HepG2 (cell line): ENCODE measurements at places on chromosomes 6 and 20. TPM values are rescaled to one million over a fixed set of nuclear protein-coding genes. Genes with fewer than 3 reads are reported as not detected.

RNF8 gene
- total RNA-seq = 47.6 and 65.7 TPM in 2 replicates

DNA sequence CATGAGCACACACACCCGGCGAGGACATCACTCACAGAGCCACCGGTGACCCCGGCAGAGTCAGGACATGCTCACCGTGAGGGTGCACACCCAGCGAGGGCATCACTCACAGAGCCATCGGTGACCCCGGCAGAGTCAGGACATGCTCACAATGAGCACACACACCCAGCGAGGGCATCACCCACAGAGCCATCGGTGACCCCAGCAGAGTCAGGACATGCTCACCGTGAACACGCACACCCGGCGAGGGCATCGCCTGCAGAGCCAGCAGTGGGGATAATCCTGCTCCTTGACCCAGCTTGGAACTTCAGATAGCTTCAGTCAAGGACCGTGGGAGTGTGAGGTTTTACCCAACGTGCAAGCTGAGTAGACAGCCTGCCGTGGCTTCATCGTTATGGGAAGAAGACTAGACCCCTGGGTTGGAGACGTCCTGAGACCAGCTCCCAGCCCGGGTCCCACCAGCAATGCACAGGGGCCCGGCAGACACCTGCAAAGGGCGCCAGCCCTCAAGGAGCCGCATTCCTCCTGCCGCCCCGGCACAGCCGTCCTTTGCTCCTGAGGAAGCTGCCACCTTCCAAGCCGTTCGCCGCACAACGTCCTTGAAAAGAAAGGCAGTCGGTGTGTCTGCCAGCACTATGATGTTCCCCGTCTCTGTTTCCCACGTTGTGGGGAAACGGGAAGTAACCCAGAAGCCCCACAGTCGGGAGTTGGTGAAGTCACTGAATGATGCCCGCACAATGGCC, 192.3 kb downstream of the DLL1 start:
- no peak for DNase-seq

GRCh38 chr6:109491207-109491938, 8.4 kb upstream of the ZBTB24 start:
- DNase-seq = no peak

- no peak for DNase-seq
Observed at GRCh38 chr6:5723841-5724691, 282.7 kb downstream of the NRN1 start.

DNA sequence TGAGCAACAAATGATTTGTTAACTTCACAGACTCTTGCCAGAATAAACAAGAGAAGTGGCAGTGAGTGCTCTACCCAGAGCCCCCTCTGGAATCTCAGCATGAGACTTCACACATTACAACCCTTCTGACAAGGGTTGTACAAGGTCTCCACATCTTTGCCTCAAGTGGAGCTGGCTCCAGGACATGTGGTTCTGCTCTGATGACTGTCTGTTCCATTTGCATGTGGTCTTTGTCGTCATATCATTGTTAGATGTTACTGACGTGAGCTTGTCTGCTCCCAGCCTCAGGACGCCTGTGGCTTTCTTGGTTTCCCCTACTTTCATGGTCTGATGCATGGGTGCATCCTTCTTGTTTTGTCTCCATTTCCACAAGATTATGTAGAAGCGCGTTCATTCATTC, 115.0 kb downstream of the SLC24A3 start:
- no peak for DNase-seq
